ENCODE measurements at places on chromosomes 5 and 9.
A peak's percentile ranks its signal among the peaks of the same experiment; 100 is the strongest.

DNA sequence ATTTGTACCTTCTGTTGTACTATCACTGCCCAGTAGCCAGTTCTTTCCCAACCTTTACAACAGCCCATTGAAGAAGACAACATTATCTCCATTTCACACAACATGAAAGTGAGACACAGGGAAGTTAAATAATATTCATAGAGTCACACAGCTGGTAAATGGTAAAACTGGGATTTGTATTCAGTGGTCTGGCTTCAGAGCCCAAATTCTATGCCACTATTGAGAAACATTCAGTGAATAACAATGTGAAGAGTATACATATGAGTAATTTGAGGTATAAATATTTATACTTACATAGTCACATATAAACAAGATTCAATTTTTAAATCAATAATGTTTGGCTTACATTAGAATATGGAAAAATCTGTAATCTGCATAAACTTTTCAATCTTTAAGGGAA, 13.8 kb downstream of the SMIM15 start:
- DNase-seq, result no peak

DNA sequence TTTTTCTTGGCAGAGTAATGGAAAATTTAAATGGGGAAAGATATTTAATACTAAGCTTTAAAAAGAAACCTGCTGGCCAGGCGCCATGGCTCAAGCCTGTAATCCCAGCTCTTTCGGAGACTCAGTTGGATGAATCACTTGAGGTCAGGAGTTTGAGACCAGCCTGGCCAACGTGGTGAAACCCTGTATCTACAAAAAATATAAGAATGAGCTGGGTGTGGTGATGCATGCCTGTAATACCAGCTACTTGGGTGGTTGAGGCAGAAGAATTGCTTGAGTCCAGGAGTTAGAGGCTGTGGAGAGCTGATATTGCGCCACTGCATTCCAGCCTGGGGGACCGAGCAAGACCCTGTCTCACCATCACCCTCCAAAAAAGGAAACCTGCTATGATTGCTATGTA, 32.8 kb downstream of the TUT7 start:
- peak; percentile 99 for DNase-seq

GRCh38 chr5:157594675-157595459, 19.3 kb upstream of the ADAM19 start:
- DNase-seq, result no peak

GRCh38 chr5:65262649-65263059, 219.1 kb downstream of the ADAMTS6 start:
- DNase-seq, result peak; percentile 94

- DNase-seq, result no peak
Measured at GRCh38 chr5:74169701-74170100, 470.8 kb downstream of the ENC1 start.

- DNase-seq, result no peak
Measured at GRCh38 chr5:14721990-14722656, 57.6 kb downstream of the OTULIN start.

GRCh38 chr9:128558431-128559310, 6.3 kb downstream of the SPTAN1 start:
- peak; percentile 86 for DNase-seq

- DNase-seq, result no peak
Measured at GRCh38 chr5:149617760-149618306, 36.5 kb downstream of the ARHGEF37 start.

DNA sequence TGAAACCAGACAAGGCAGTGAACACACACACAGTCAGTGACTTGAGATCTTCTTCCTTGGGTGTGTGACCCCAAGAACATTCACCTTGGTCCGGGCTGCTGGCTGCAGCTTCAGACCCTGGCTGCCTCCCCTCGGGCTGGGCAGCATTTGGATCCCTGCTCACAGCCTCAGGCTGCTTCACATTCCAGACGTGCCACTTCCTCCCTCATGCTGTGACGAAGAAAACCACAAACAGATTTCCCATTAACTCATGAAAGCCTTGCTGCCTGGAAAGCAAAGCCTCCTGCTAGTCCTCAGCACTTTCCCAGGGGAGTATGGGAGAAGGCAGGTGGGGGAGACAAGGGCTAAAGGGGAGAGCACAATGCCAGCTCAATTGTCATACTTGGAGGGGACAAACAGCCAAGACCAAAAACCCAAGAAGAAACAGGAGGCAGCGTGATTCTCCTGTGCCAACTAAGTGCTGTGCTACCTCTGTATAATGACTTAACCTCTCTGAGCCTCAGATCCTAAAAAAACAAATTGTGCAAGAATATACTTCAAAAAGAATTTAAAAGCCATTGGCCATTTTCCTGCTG, 594.6 kb upstream of the BRINP1 start:
- DNase-seq, result peak; percentile 99

GRCh38 chr5:167030500-167031120, 1260.8 kb upstream of the WWC1 start:
- peak; percentile 4 for DNase-seq

GRCh38 chr5:13943676-13944075, 812 bp downstream of the DNAH5 start:
- DNase-seq, result no peak

- peak; percentile 3 for DNase-seq
Measured at GRCh38 chr5:125700380-125700861, 722.8 kb upstream of the GRAMD2B start.

- DNase-seq, result no peak
Measured at GRCh38 chr9:109972026-109972882, 192.3 kb downstream of the PALM2AKAP2 start.

- DNase-seq, result peak; percentile 59
Measured at GRCh38 chr9:76180541-76180940, 213.7 kb downstream of the RFK start.

DNA sequence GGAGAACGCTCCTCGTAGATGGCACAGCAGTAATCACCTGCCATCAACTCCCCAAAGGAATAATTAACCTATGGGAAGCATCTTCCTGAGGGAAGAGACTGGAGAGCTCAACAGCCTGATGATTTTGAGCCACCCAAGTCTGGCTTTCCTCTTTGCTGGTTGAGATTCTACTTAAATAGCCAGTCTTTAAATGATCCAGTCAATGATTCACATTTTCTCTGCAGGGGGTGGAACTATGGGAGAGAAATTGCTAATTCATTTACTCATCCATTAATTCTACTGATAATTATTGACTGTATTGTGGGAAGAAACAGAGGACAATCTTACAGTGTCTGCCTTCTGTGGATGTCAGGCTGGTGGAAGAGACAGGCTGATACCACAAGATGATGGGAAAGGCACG, 355.0 kb upstream of the PANK3 start:
- DNase-seq, result no peak

GRCh38 chr9:124834591-124834990, 18.7 kb upstream of the WDR38 start:
- DNase-seq, result peak; percentile 54

- no peak for DNase-seq
Measured at GRCh38 chr9:17739022-17739421, 160.2 kb downstream of the SH3GL2 start.

GRCh38 chr5:59813761-59814536, 79.6 kb downstream of the PDE4D start:
- DNase-seq, result peak; percentile 58

GRCh38 chr5:14861123-14861765, 10.3 kb downstream of the ANKH start:
- DNase-seq, result no peak

GRCh38 chr9:132546148-132547051, 36.0 kb upstream of the BARHL1 start:
- no peak for DNase-seq

- DNase-seq, result no peak
Measured at GRCh38 chr5:133232011-133232410, 180.2 kb downstream of the HSPA4 start.

DNA sequence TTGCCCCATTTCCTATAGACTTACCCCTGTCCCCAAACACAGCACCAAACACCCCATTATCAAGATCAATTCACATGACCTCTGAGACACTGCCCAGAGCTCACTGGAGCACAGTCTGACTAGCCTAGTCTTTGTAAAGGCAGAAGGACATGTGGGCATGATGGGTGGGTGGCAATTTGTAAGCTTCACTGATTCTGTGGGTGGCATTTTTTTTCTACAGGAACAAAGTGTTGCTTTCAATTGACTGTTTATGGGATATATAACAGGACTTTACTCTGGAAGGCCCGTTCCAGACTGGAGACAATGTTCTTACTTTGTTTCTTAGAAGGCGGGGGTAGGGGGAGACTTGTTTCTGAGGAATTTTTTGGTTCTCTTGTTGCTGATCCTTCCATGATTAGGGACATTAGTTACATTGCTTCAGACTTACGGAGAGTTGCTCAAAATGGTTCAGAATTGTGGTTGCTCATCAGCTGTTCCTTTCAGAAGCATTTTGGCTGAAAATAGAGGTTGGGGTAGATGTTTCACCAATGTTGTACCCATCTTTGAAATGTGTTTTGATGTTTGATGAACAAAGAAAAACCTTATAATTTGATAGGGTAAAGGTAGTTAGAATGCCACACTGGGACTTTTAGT, 20.2 kb downstream of the NNT start:
- DNase-seq, result no peak

GRCh38 chr5:175609526-175609925, 48.3 kb upstream of the HRH2 start:
- no peak for DNase-seq

- no peak for DNase-seq
Measured at GRCh38 chr9:99592834-99593574, 228.7 kb upstream of the NR4A3 start.

- DNase-seq, result no peak
Measured at GRCh38 chr9:20853866-20854265, 169.8 kb downstream of the FOCAD start.

GRCh38 chr5:68405784-68406743, 190.5 kb downstream of the PIK3R1 start:
- no peak for DNase-seq

GRCh38 chr5:148509893-148510292, 126.1 kb downstream of the FBXO38 start:
- DNase-seq, result no peak

DNA sequence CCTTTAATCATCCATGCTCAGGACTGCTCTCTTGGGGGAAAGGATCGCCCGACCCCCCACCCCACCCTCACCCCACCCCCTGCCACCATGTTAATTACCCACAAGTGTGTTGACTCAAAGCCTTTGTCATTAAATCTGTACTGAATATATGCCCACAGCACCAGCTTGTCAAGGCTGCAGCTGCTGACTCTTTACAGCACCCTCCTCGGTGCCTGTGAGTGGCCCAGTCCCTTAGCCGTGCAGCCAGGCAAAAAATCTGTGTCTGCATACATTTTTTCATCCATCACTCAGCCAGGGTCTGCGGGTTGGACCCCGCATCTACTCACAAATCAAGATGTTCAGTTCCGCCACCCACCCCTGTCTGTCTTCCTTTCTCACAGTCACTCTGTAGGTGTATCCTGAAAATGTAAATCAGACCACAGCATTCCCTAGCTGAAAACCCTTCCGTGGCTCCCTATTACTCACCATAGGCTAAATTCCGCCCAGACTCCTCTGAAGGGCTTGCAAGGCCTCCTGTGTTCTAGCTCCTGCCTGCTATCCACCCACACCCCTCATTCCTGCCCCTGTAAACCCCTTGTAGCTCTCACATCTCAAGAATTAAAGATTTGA, 53.7 kb upstream of the KCNIP1 start:
- DNase-seq, result no peak

GRCh38 chr5:33275921-33276627, 164.7 kb upstream of the TARS1 start:
- peak; percentile 94 for DNase-seq

DNA sequence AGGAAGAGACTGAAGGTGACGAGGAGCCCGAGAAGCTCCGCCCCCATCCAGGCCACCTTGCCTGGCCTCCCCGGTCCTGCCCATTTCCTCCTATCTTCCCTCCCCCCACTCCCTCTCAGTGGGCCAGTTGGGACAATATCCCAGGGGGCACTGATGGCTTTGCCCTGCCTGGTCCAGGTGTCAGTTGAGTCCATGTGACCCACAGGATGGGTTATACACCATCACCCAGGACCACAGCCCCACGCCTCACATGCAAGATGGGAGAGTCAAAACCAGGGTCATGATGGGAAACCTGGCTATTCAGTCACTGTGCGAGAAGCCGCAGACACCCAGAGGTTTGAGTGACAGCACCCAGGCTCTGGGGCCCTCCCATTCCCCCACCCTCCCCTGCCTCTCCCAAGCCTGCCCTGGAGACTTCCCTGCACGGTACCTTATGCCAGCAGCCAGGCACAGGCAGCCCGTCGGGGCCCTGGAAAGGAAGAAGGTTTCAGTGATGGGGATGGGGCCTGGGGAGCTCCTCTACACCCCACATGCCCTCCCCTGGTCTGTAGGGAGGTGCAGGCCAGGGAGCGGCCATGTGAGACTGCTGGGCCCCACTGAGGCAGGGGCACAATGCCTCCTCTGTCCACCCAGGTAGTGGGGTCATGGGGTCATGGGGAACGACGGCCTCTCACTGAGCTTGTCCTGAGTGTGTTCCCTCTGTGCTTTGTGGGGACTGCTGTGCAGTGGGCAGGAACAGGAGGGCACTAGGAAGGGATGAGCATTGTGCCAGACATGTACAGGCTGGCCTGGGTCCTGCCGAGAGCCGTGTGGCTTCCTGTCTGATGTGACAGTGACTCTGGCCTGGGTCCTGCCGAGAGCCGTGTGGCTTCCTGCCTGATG, 6.3 kb upstream of the PHYKPL start:
- DNase-seq, result no peak

DNA sequence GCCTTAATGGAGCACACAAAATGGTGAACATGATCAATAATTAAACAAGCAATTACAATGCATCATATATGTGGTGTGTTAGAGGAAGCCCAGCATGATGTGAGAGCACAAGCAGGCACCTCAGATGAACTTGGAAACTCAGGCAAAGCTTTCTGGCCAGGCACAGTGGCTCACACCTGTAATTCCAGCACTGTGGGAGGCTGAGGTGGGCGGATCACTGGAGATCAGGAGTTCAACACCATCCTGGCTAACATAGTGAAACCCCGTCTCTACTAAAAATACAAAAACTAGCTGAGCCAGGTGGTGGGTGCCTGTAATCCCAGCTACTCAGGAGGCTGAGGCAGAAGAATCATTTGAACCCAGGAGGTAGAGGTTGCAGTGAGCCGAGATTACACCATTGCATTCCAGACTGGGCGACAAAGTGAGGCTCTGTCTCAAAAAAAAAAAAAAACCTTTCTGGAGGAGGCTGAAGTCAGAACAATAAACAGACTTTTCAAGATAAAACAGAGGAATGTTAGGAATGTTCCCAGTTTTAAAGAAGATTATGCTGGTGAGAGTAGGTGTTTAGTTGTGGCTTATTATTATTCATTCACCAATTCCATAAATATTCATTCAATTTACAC, 159.4 kb downstream of the CEMIP2 start:
- DNase-seq, result no peak

GRCh38 chr9:73065439-73065838, 86.2 kb upstream of the ANXA1 start:
- DNase-seq, result no peak
